ENCODE measurements at places on chromosomes 13 and 19. TPM values are rescaled to one million over a fixed set of nuclear protein-coding genes. Genes with fewer than 3 reads are reported as not detected.

The KLK10 gene
- 0.63 TPM for total RNA-seq

The CYP2A7 gene
- total RNA-seq = not detected

The SIGLEC14 gene
- 11.5 TPM for total RNA-seq

The ZNF69 gene
- total RNA-seq = 16.4 TPM

The ZNF628 gene
- total RNA-seq = 12.0 TPM

The FLT3LG gene
- 12.5 TPM for total RNA-seq

The MYO1F gene
- total RNA-seq = 35.8 TPM

The RGCC gene
- total RNA-seq = 12.9 TPM

The BEST2 gene
- total RNA-seq = not detected
